ENCODE measurements at places on chromosomes 16 and 17.

DNA sequence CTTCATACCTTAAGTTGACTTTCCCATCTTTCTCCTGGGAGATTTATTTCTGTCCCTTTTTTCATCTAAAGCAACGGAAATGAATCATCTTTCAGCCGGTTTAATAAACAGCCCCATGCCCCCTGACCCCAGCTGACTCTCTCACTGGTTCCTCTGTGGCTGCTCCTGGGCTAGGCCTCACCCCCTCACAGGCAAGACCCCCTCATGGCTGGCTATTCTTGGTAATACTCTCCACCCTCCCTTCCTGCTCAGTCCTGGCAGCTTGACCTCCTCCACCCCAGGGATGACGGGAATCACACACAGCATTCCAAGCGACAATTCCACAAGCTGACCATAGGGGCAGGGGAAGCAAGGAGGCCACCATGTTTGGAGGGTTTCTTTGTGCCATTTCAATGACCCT lies 1.5 kb upstream of the ADAP2 start:
- DNase-seq = no peak

GRCh38 chr17:65121916-65122806 lies 15.0 kb upstream of the RGS9 start:
- no peak for DNase-seq

- no peak for DNase-seq
Observed at GRCh38 chr17:72913142-72913682, 179.3 kb downstream of the SLC39A11 start.

DNA sequence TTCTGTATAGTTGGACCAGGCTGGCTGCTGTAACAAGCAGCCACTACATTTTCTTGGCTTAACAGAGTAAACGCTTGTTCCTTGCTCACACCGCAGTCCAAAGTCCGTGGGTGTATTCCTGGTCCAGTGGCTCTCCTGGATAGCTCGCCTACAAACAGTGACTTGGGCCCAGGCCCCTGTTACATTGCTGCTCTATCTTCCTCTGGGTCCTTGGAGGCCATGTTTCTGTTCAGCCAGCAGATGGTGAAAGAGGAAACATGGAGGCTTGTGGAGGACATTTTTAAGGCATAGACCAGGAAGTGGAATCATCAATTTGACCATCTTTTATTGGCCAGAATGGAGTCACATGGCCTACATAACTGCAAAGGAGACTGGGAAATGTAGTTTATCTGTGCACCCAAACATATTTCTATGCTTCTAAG lies 55.1 kb downstream of the ATP2C2 start:
- DNase-seq = no peak

DNA sequence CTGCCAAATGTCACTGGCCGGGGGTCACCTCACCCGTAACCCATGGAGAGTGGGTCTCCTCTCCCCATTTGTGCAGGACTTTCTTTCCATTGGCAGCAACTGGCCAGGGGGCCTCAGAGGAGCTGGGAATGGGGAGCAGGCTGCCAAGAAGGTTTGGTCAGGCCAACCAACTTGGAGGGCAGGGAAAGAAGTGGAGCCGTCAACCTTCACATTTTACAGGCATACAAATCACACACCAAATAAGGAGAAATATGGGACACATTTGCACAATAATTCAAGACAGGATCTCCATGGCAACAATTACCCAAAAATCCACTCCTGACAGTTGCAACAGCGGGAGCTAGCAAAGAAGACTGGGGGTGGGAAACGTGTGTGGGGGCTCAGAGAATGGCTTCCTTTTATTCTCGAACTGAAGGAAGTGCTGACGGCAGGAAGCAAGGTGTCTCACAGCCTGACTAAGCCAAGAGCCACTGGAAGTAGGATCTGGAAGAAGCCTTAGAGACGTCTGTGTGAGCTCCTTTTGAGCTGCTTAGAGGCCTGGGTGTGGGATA lies 20.9 kb downstream of the RPRML start:
- no peak for DNase-seq

DNA sequence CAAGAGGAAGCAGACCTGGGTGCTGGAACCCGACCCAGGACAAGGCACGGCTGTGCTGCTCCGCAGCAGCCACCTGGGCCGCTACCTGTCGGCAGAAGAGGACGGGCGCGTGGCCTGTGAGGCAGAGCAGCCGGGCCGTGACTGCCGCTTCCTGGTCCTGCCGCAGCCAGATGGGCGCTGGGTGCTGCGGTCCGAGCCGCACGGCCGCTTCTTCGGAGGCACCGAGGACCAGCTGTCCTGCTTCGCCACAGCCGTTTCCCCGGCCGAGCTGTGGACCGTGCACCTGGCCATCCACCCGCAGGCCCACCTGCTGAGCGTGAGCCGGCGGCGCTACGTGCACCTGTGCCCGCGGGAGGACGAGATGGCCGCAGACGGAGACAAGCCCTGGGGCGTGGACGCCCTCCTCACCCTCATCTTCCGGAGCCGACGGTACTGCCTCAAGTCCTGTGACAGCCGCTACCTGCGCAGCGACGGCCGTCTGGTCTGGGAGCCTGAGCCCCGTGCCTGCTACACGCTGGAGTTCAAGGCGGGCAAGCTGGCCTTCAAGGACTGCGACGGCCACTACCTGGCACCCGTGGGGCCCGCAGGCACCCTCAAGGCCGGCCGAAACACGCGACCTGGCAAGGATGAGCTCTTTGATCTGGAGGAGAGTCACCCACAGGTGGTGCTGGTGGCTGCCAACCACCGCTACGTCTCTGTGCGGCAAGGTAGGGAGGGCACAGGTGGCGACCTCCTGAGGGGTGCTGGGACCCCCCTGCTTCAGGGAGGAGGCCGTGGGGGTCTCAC lies 667 bp downstream of the FSCN2 start:
- DNase-seq = no peak

DNA sequence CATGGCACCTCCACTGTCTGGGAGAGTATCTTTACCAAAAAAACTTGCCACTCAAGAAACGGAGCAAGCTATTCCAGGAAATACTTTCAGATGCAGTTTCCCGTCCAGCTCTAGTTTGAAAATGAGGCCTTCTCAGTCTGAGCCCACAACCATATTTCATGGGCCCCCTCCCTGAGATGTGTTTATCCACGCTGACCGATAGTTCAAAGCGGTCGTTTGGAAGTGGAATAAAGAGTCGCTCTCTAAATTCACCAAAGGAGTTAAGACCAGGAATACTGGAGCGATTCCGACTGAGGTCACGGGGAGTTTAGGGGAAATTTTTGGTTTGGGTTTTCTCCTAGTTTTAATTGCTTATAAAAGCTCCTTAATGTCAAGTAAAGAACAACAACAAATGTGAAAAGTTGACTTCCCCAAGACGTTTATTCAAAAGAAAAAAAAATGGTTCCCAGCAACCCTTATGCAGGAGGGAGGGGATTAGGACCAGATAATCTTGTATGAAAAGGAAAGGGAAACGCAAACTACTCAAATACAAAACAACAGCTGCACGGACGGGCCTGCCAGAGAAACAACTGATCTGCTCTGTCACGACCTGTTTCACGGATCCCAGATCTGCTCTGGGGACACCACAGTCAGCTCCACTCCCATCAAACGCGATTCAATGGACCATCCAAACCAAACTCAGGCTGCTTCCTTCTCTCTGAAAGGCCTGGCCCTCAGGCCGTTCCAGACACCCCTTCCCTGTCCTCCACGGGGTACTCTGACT lies 77.1 kb downstream of the MRM3 start:
- no peak for DNase-seq

- no peak for DNase-seq
Observed at GRCh38 chr17:48123111-48123510, 15.5 kb downstream of the SNX11 start.

GRCh38 chr16:64253525-64253924 lies 868.3 kb downstream of the CDH11 start:
- DNase-seq = no peak

- DNase-seq = no peak
Observed at GRCh38 chr17:7502987-7503386, 18.8 kb downstream of the POLR2A start.

- no peak for DNase-seq
Observed at GRCh38 chr17:50926523-50926922, 60.4 kb upstream of the TOB1 start.

- no peak for DNase-seq
Observed at GRCh38 chr17:80603396-80603795, 58.8 kb downstream of the RPTOR start.

DNA sequence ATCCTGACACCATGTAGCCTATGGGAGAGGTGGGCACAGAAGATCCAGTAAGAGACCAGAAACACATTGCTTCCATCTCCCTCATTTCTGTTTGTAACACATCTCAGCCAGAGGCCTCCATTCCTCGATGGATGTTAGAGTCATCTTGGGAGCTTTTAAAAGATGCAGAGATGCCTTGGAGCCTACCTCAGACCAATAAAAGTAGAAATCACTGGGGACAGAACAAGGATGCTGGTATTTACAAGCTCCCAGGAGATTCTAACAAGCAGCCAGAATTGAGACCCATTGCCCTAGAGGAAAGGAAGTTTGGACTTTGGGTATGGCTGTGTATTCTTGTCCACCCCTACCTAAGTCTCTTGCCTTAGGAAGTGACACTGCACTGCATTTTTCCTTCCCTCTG lies 40.8 kb downstream of the HS3ST3A1 start:
- no peak for DNase-seq

GRCh38 chr17:48994549-48995303 lies 2.5 kb upstream of the IGF2BP1 start:
- no peak for DNase-seq

DNA sequence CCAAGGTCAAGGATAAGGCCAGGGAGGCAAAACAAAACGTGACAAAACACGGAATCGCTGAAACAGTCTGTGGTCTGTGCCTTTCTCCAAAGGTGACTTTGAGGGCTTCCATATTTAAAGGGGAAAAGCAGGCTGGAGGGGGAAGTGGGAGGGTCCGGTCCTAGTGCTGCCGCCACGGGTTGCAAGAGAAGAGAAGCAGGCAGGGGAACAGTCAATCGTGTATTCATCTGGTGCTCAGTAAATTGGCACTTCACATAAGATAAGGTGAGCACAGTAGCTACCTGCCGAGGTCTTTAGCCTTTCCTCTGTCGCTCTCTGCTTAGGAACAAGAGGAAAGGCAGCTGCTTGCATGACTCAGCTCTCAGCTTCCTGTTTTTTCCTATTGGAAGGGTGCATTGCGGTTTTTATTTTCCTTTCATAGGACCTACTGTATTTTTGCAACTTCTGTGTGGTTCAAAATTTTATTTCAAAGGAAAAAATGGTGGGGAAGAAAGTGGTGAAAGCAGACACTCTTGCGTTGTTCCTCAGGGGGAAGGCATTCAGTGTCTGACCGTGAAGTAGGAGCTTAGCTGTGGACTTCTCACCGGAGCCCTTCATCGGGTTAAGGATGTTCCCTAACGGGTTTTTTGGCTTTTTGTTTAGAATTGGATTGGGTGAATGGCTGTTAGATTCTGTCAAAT lies 7.1 kb upstream of the LGALS3BP start:
- DNase-seq = no peak
